ENCODE measurements at places on chromosomes 6 and 20.

DNA sequence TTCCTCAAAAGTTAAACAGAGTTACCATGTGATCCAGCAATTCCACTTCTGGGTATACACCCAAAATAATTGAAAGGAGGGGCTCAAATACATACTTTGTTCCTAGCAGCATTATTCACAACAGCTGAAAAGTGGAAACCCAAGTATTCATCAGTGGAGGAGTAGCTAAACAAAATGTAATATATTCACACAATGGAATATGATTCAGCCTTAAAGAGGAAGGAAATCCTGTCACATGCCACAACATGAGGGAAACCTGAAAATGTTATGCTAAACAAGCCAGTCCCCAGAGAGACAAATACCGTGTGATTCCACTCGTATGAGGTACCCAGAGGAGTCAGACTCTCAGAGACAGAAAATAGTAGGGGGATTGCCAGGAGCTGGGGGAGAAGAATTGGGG, 44.5 kb downstream of the PXDC1 start:
- DNase-seq, result no peak

- no peak for DNase-seq
Measured at GRCh38 chr6:151963001-151963400, 155.5 kb downstream of the ESR1 start.

DNA sequence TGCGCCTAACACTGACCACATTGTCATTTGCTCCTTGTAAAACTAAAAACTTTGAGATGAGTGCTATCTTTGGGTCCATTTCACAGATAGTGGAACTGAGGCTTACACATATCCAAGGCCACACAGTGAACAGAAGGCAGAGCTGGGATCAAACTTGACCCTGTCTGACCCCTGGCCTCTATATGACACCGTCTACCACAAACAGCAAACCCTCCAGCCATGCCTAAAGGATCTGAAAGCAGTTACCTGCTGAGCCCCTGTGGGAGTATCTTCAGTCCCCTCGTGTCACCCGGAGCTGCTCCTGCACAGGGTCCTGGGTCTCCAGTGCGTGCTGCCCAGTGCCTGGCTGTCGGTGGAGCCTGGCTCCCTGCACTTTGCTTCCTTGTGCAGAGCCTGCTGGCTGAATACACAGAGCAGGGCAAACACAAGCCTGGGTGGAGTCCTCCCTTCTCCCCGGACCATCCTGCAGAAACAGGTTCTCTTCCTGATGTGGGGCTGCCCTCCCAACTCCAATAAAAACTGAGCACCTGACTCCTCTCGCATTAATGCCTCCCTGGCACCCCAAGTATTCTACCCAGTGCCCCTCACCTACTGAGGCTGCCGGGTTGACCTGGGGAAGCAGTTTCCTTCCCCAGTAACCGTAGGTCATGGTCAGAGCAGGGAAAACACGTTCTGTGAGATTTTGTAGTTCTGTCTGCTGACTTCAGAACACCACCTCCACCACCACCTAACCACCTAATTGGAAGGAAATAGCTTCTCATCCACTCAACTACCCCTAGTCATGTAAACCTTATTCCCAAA, at the start of gene BCAS1:
TSS of gene BCAS1 (minus strand) at position 408 of the 801 bp plus-strand sequence. CDS start 11,876 bp downstream, outside the sequence.
- DNase-seq, result no peak

DNA sequence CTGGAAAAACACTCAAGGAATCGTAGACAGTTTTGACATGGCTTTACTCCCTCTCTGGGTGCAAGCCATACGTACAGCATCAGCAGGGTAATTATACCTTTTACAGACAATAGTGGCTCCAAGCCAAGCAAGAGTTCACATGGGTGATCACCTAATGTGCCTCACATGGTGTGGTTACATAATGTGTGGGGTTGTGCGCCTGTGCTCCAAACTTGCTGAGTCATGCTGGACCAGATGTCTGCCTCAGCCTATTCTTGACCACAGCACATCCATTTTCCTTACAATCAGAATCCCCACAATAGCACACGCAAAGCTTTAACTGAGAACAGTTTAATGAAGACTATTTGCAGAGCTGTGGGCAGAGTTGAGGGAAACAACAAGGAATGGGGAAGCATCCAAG, 74.5 kb downstream of the ALDH8A1 start:
- no peak for DNase-seq

DNA sequence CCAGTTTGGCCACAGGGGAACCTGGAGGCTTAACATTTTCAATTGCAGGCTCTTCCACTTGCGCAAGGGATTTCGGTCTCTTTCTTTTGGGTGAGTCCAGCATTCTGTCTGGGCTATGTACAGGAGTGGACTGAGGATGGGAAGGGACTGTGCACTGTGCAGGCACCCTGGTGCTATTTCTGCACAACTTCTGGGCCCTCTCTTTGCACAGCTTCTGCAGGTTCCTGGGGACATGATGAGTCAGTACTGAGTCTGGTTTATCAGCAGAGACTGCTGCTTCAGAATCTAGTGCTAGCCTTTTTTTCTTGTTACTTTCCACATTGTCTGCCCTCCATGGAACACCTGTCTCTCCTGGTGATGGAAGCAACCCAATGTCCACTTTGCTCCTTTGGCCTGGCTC, 78.5 kb upstream of the ASF1A start:
- DNase-seq, result no peak

Data from omental fat pad (tissue), 4 donors.